ENCODE measurements at places on chromosomes 11 and 22. TPM values are rescaled to one million over a fixed set of nuclear protein-coding genes. Genes with fewer than 3 reads are reported as not detected.
A peak's percentile ranks its signal among the peaks of the same experiment; 100 is the strongest.

DNA sequence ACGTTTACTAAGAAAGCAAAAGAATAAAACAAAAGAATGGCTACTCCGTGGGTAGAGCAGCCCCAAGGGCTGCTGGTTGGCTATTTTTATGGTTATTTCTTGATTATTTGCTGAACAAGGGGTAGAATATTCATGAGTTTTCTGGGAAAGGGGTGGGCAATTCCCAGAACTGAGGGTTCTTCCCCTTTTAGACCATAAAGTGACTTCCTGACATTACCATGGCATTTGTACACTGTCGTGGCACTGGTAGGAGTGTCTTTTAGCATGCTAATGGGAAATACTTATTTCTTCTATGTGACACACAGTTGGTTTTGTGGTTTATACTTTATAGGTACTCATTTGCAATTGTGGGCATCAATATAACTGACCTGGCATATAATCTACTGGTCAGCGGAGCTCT, 56.3 kb downstream of the SLN start:
- H3K27ac ChIP-seq = no peak overlapping the region
- no peaks in the 10 kb centered on the region for H3K4me1 ChIP-seq
- H3K36me3 ChIP-seq = no peaks in the 10 kb centered on the region
- H3K27me3 ChIP-seq = peaks cover 23% of the 10 kb centered on the region
- DNase-seq = no peak

- H3K36me3 ChIP-seq = no peaks in the 10 kb centered on the region
- peak; percentile 21 for DNase-seq
- no peak overlapping the region for H3K4me3 ChIP-seq
- no peak overlapping the region for H3K27ac ChIP-seq
- peaks cover 10% of the 10 kb centered on the region for H3K4me1 ChIP-seq
Measured at GRCh38 chr11:63920939-63921417, 4.0 kb upstream of the RCOR2 start.

GRCh38 chr11:2701898-2702434, 2.2 kb upstream of the KCNQ1OT1 start:
- peaks cover 9% of the 10 kb centered on the region for H3K4me1 ChIP-seq
- no peak for DNase-seq
- H3K4me3 ChIP-seq = no peak overlapping the region
- H3K27ac ChIP-seq = no peak overlapping the region
- H3K36me3 ChIP-seq = peaks cover 9% of the 10 kb centered on the region
- peaks cover 5% of the 10 kb centered on the region for H3K27me3 ChIP-seq

DNA sequence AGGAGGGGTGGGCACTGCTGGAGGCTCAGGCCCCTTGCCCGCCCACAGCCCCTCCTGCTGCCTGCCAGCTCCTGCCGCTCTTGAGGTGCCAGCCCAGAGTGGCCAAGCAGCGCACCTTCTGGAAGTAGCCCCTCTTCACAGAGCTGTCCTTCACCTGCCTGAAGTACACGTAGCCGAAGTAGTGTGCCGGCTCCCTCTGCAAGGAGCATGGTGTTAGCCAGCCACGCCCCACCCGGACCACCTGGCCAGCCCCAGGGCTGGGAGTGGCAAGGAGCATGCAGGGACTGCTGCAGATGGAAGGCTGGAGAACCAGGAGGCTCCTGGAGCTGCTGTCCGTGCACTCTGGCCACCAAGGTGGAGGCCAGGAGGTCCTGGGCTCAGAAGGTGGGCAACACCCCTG, 9.6 kb downstream of the DENND6B start:
- H3K27me3 ChIP-seq = no peaks in the 10 kb centered on the region
- H3K36me3 ChIP-seq = no peaks in the 10 kb centered on the region
- no peak overlapping the region for H3K27ac ChIP-seq
- no peak for DNase-seq

DNA sequence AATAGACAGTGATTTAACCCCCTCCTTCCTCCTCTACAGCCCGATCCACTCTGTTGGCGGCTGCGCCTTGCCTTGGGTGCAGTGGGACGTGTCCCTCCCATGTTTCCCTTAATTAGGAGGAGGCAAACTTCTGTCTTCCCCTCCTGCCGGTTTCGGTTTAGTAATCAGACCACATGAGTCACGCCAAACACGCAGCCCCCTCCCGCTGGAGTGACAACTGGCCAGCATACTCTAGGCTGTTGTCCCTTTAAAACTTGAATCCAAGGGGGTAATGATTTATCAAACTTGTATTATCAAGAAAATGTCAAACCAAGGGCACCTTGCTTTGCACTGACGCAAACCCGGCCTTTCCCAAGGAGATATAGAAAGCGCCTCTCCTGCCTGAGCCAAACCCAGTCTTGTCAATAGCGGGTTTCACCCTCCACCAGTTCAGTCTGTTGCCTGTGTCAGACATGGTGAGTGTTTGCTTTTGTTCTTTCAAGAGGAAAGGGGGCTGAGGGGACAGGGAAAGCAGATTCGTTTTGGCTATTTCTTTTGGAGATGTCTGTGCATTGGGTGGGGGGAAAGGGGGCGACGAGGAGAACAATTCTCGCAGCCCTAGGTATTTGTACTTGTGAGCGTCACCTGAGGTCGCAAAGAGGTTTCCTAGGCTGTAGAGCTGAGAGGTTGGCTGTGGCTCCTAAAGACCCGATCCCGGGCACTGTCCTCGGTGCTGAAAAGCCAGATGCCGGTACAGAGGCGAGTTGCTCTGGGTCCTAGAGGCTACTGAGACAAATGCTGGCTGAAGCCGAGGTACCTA, at the start of gene SLC6A5:
Gene SLC6A5, plus strand, starts transcription at position 388 of the 799 bp plus-strand sequence. Its CDS starts 65 bp downstream, at position 453.
- peaks cover 3% of the 10 kb centered on the region for H3K4me1 ChIP-seq
- H3K27me3 ChIP-seq = peaks cover 92% of the 10 kb centered on the region
- no peak within 1 kb of the TSS for H3K27ac ChIP-seq
- DNase-seq = peak; percentile 45

GRCh38 chr11:69131644-69132300, 24.0 kb upstream of the SMIM38 start:
- H3K4me1 ChIP-seq = peaks cover 3% of the 10 kb centered on the region
- H3K27ac ChIP-seq = no peak overlapping the region
- H3K36me3 ChIP-seq = no peaks in the 10 kb centered on the region
- no peak overlapping the region for H3K4me3 ChIP-seq
- H3K27me3 ChIP-seq = no peaks in the 10 kb centered on the region
- DNase-seq = no peak

DNA sequence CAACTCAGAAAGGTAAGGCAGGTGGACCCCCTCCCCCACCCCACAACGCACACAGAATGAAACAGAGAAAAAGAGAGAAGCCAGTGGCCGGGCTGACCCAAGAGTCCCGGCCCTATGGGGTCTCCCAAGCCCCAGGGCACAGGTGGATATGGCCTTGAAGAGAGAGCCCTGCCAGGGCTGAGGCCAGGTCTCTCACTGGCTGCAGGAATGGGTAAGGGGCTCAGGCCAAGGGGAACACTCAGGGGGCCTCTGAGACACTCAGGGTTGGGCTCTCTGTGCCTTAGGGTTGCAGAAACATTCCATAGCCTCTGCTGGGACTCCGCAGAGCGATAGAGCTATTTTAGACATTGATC, 98.0 kb downstream of the PDE2A start:
- H3K36me3 ChIP-seq = no peaks in the 10 kb centered on the region
- peaks cover 1% of the 10 kb centered on the region for H3K4me1 ChIP-seq
- no peak overlapping the region for H3K27ac ChIP-seq
- no peak for DNase-seq

DNA sequence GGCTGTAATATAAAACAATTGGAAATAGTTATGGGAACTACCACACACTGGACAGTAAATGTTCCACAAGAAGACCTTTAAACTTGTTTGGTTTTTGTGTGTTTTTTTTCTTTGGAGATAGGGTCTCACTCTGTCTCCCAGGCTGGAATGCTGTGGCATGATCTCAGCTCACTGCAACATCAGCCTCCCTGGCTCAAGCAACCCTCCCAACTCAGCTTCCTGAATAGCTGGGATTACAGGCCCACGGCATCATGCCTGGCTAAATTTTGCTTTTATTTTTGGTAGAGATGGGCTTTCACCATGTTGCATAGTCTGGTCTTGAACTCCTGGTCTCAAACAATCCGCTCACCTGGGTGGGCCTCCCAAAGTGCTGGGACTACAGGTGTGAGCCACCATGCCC, 121.0 kb downstream of the MPPED2 start:
- H3K27ac ChIP-seq = no peak overlapping the region
- H3K4me3 ChIP-seq = no peak overlapping the region
- no peaks in the 10 kb centered on the region for H3K36me3 ChIP-seq
- peaks cover 8% of the 10 kb centered on the region for H3K4me1 ChIP-seq
- DNase-seq = no peak

- no peak for DNase-seq
- H3K27ac ChIP-seq = peak overlapping the region; percentile 84
- H3K4me3 ChIP-seq = no peak overlapping the region
Measured at GRCh38 chr11:74030723-74031676, 22.1 kb upstream of the UCP3 start.

DNA sequence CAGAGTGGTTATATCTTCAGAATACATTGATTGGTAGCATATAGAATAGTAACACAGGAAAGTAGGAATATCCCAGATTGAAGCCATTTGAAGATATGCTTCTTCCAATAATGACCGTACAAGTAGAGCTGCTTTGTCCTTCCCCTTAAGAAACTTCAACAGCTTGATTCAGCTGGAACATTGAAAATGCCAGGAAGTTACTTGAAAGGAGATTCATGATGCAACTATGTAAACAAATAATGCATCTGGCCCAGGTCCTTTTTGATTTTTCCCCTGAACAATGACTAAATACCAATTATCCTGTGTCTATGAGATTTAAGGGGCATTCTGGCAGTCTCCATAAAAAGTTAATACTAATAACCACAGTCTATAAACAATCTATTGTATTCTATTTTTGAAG, 3.0 kb downstream of the DKK3 start:
- no peak for DNase-seq
- H3K27ac ChIP-seq = no peak overlapping the region
- peaks cover 11% of the 10 kb centered on the region for H3K4me1 ChIP-seq
- H3K4me3 ChIP-seq = no peak overlapping the region

- H3K36me3 ChIP-seq = no peaks in the 10 kb centered on the region
- H3K4me1 ChIP-seq = no peaks in the 10 kb centered on the region
- H3K27ac ChIP-seq = no peak overlapping the region
- H3K27me3 ChIP-seq = no peaks in the 10 kb centered on the region
- H3K4me3 ChIP-seq = no peak overlapping the region
Measured at GRCh38 chr11:71327156-71328085, 75.0 kb upstream of the SHANK2 start.

DNA sequence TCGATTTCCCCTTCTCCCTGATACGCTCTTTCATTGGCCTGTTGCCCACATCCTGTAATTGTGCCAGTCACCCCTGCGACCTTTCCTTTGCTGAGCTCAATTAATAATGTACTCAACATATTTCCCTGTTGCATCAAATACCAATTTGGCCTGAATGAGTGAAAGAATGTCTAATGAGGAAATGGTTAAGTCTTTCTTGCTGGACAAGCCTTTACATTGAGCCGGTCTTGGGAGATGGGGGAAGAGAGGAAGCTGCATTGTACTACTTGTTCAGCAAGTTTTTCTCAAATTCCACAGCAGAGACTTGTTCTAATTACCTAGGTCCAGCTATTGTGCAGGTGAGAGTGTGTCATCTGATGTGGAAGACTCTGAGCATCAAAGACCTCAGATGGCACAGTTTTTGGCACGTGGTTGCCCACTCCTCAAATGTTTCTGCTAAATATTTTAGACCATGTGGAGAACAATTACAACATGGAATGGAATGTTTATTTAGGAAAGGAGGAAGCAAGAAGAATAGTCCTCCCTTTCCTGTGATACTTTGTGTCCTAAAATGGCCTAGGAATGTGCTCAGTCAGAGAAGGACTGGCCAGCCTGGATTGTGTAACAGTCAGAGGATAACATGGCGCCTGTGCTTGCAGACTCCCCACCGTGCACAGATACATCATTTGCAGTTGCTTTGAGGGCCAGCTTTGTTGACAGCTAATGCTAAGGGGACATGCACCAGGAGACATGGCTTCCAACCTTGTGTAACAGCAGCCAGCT, 129.5 kb upstream of the E2F8 start:
- H3K4me1 ChIP-seq = no peaks in the 10 kb centered on the region
- no peak overlapping the region for H3K4me3 ChIP-seq
- no peaks in the 10 kb centered on the region for H3K36me3 ChIP-seq

Gene NXPE2
- total RNA-seq = not detected

Gene ZNF74
- total RNA-seq = 11.1 TPM

Gene XNDC1N
- total RNA-seq = 15.5 TPM

Gene VPREB1
- total RNA-seq = not detected

Gene BAD
- total RNA-seq = 32.0 TPM
